CD4-positive, CD25-positive, alpha-beta regulatory T cell (primary cell): ENCODE measurements at places on chromosomes 3 and 15. TPM values are rescaled to one million over a fixed set of nuclear protein-coding genes. Genes with fewer than 3 reads are reported as not detected.

GRCh38 chr3:81521855-81522254 lies 239.6 kb downstream of the GBE1 start:
- H3K36me3 ChIP-seq = no peaks in the 10 kb centered on the region
- no peak for DNase-seq
- no peak overlapping the region for H3K4me3 ChIP-seq
- H3K27ac ChIP-seq = no peak overlapping the region
- no peaks in the 10 kb centered on the region for H3K4me1 ChIP-seq

DNA sequence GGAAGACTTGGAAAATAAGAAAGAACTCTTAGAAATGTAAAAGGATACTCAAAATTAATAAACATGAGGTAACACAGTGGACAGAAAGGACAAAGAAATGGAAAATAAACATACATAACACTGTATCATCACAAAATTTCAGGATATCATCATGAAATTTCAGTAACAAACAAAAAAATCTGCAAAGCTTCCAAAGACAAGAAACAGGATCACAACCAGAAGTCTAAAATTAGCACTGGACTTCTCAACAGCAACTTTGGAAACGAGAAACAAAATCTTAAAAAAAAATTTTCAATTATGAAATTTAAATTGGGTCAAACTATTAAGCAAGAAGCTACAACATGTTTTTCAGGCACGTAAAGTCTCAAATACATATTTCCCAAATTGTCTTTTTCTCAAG lies 238.8 kb downstream of the STAG1 start:
- no peak overlapping the region for H3K4me3 ChIP-seq
- DNase-seq = no peak
- H3K27ac ChIP-seq = no peak overlapping the region
- no peaks in the 10 kb centered on the region for H3K4me1 ChIP-seq
- H3K36me3 ChIP-seq = peaks cover 5% of the 10 kb centered on the region

- no peaks in the 10 kb centered on the region for H3K4me1 ChIP-seq
- H3K27ac ChIP-seq = no peak overlapping the region
- DNase-seq = no peak
- H3K4me3 ChIP-seq = no peak overlapping the region
- no peaks in the 10 kb centered on the region for H3K36me3 ChIP-seq
- H3K27me3 ChIP-seq = peaks cover 6% of the 10 kb centered on the region
Observed at GRCh38 chr15:33636234-33636633, 325.5 kb downstream of the RYR3 start.

DNA sequence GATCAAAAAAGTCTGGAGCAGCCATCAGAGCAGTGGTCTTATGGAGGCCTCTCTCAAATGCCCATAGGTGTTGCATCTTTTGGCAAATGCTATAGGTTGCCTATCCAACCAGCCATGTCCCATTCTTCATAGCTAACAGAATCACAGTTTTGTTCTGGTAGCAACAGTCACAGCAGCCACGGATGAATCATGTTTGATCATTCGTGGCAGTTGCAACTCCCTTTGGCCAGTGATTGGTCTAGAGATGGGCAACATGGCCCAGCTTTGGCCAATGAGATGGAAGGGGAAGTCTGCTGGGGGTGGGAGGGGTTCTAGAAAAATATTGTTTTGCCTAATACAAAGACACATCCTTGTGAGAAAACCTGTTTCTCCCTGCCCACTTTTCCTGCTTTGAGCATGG lies 50.3 kb upstream of the PPP2R3A start:
- peaks cover 2% of the 10 kb centered on the region for H3K27me3 ChIP-seq
- no peak overlapping the region for H3K27ac ChIP-seq
- H3K36me3 ChIP-seq = no peaks in the 10 kb centered on the region
- no peak for DNase-seq
- no peak overlapping the region for H3K4me3 ChIP-seq
- no peaks in the 10 kb centered on the region for H3K4me1 ChIP-seq

GRCh38 chr3:124033360-124034015 lies 41.6 kb upstream of the ROPN1 start:
- H3K27me3 ChIP-seq = peaks cover 41% of the 10 kb centered on the region
- H3K4me1 ChIP-seq = peaks cover 8% of the 10 kb centered on the region
- no peaks in the 10 kb centered on the region for H3K36me3 ChIP-seq
- DNase-seq = no peak

- H3K4me1 ChIP-seq = peaks cover 62% of the 10 kb centered on the region
- DNase-seq = peak; percentile 6
- H3K4me3 ChIP-seq = peak overlapping the region; percentile 75
- H3K27me3 ChIP-seq = no peaks in the 10 kb centered on the region
- H3K27ac ChIP-seq = peak overlapping the region; percentile 67
Observed at GRCh38 chr3:106176734-106177133, 307.9 kb upstream of the CBLB start.

GRCh38 chr15:32851572-32851971 lies 133.8 kb downstream of the GREM1 start:
- no peak overlapping the region for H3K4me3 ChIP-seq
- DNase-seq = no peak
- no peaks in the 10 kb centered on the region for H3K27me3 ChIP-seq
- H3K4me1 ChIP-seq = no peaks in the 10 kb centered on the region

Gene IFT80
- 35.7 TPM for total RNA-seq

Gene TUSC7
- not detected for total RNA-seq

Gene CELSR3
- 8.8 TPM for total RNA-seq
